Substantia nigra (tissue), 51 donors: ENCODE measurements at places on chromosomes 11 and 22.

- DNase-seq: no peak
Measured at GRCh38 chr11:12674936-12675696, 895 bp downstream of the TEAD1 start.

DNA sequence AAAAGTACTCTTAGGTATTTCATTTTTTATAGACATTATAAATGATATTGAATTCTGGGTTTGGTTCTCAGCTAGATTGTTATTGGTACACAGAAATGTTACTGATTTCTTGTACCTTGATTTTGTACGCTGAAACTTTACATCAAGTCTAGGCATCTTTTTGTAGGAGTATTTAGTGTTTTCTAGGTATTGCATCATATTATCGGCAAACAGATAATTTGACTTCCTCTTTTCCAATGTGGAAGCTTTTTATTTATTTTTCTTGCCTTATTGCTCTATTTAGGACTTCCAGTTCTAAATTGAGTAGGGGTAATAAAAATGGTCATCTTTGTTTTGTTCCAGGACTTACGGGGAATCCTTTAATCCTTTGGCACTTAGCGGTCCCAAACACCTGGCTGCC lies 676.6 kb upstream of the CCDC179 start:
- DNase-seq: no peak

GRCh38 chr11:134610116-134610910 lies 198.3 kb upstream of the B3GAT1 start:
- no peak for DNase-seq

- DNase-seq: no peak
Measured at GRCh38 chr22:20052309-20053259, 27.5 kb upstream of the DGCR8 start.

DNA sequence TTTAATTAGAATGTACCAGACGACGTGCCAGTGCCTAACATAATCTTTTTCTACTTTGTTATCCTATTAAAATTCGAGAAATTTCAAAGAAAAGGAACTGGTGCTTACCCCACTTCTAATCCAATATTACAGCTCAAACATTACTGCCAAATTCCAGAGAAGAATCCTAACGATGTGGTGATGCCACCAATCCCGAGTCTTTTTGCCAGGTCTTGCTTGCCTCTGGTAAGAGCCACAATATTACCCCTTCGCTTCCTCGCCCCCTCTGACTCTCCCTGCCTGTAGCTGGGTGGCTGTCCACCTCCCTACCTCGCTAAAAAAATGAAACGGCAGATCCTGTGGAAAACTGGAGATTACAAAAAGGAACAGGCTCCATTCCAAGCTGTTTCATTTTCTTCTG lies 49.4 kb upstream of the TBCEL start:
- no peak for DNase-seq

GRCh38 chr11:29634744-29635143 lies 382.1 kb downstream of the KCNA4 start:
- DNase-seq: no peak

GRCh38 chr11:71253794-71254193 lies 1.4 kb upstream of the SHANK2 start:
- DNase-seq: no peak

- DNase-seq: no peak
Measured at GRCh38 chr22:32692371-32692770, 109.1 kb upstream of the TIMP3 start.

DNA sequence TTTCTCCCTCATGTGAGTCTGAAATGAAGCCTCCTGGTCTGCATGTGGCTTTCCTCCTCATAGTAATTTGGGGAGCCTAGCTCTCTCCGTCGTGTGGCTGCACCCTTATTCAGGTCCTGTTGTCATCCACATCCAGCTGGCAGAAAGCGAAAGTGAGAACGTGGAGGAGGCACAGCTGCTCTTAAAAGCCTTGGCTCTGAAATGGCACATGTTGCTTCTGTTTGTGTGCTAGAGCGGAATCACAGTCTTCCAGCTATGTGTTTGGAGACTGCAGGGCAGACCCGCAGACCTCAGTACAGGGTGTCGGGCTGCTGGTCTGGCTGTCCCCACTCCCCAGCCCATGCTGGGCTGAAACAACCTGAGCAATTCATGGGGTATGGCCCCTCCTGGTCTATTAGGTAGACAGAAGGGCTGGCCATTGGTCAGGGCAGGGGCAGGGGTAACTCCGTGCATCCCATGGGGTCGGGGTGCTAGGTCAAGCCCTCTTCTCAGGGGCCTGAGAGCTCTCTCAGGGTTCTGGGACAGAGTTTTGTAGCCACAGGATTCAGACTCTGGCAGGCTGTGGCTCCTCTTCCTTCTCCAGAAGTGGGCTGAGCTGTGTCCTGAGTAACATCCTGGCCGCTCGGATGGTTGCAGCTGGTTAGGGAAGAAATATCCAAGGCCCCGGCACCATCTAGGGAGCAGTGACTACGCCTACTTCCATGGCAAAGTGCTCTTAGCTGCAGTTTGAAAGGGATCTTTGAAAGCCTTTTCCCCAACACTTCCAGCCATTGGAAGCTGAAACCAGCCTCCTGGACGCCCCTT lies 50.6 kb downstream of the C11orf96 start:
- no peak for DNase-seq

GRCh38 chr11:57787006-57787604 lies 25.5 kb downstream of the CTNND1 start:
- no peak for DNase-seq

- DNase-seq: no peak
Measured at GRCh38 chr22:46275455-46276122, 7.8 kb downstream of the TTC38 start.

DNA sequence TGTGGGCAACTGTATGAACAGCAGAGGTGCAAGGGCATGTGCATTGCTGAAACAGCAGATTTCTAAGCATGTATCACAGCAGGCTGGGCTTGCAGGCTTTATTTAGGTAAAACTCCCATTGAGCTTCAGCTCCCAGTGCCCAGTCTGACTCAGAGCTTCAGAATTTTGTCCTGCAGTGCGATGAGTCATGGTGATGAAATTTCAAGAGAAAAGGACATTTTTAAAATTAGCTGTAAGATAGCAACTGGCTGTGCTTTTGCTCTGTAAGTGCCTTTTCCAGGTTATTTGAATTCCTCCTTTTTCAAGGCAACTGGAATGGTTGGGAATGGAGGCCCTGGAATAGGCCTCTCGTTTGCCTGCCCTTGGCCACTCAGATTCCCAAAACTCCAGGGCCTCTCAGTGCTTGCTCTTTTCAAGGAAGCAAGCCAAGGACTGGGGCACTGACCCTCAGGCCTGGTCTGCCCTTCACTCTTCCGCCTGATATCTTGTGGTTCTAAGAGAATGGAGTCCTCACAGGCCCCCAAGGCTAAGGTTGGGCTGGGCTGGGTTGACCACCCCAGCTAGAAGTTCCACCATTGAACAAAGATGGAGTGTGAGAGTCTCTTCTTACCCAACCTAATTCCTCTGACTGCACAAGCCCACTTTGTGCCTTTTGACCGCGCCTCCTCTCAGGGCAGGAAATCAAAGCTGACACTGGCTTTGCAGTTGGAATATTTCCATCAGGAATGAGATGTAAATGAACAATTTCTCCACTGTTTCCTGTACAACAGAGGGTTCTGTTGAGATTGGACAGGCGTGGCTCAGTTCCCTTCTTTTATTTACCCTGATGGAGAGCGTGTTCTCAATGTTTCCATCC lies 59.5 kb upstream of the PRSS23 start:
- no peak for DNase-seq

GRCh38 chr11:27390318-27391295 lies 27.6 kb upstream of the CCDC34 start:
- no peak for DNase-seq

- no peak for DNase-seq
Measured at GRCh38 chr22:30195245-30196140, 51.1 kb downstream of the LIF start.

GRCh38 chr22:41478891-41479521 lies 10.1 kb downstream of the ACO2 start:
- DNase-seq: no peak

DNA sequence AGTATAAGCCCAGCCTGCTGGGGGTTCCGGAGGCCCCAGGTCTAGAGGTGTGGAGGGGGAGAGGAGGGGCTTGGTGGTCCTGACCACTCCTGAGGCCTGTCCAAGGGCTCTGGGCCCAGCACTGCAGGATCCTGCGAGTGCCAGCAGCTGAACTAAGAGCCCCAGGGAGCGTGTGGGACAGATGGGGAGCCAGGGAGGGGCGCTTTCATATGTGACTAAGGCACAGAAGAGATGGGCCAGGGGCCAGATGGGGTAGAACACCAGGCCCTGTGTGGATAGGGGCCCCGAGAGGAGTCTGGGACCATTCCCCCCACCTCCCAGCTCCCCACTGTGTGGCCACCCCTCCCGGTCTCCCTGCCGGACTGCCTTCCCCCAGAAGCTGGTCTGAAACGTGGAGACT lies 18.4 kb downstream of the MAFF start:
- no peak for DNase-seq

GRCh38 chr11:47186076-47186699 lies at the start of gene PACSIN3:
PACSIN3 (minus strand) TSS chr11:47186434; CDS start chr11:47182727, 3,707 bp downstream.
- no peak for DNase-seq

DNA sequence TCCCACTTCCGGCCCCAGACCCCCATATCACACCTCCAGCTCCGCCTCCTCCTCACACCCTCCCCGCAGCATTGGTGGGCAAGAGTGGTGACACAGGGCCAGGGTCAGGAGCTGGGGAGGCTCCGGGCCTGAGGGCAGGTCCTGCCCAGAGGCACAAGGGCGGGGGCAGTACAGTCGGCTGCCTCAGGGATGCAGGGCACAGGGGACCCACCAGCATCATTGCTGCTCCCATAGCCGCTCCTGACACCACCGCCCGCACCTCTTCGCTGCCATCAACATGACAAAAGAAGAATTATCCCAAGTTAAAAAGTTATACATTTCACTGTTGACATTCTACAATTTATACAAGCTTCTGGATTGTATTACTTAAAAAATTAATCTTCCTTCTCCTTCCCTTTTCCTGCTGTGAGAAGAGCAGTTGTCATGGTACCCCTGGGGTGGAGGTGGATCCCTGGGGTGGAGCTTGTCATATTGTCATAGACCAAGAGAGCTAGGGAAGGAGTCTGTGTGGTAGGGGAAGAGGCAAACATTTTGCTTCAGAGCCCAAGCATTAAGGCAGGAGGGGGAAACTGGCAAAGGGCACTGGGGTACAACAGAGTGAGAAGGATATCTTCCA lies 4.1 kb downstream of the SBF2 start:
- no peak for DNase-seq

DNA sequence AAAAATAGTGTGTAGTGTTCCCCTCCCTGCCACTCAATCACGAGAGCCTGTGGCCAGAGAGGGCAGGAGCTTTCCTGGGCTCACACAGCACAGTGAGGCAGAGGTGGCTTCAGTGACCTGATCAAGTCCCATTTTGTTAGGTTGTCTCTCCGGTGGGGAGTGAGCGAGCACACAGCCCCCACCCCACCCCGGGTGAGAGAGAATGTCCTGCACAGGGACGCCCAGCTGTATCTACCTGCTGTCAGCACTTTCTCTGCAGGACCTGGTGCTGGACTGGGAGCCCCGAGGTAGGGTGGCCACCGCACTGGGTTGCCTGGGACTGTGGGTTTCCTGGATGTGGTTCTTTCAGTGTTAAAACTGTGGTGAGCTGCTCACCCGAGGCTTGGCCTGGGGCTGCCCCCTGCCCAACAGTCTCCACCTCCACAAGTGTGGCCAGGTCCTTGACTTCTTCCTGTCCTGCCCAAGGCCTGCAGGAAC lies 6.1 kb downstream of the CAPN5 start:
- DNase-seq: no peak

DNA sequence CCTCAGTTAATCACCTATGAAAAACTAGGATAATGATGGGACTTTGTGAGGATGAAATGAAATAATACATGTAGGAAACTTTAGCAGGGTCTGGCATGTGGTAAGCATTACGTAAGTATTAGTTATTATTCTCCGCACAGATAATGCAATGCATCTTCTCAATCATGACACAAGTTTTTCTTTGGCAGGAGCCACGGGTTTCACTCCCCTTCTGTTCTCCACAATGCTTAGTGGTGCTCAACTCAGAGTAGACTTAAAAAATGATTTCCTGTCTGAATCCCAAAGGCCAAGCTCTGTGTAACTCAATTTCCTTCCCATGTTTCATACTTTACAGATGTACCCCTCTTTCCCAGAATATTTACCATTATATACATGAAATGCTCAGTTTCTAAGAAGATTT lies 82.9 kb downstream of the CCDC34 start:
- DNase-seq: no peak

DNA sequence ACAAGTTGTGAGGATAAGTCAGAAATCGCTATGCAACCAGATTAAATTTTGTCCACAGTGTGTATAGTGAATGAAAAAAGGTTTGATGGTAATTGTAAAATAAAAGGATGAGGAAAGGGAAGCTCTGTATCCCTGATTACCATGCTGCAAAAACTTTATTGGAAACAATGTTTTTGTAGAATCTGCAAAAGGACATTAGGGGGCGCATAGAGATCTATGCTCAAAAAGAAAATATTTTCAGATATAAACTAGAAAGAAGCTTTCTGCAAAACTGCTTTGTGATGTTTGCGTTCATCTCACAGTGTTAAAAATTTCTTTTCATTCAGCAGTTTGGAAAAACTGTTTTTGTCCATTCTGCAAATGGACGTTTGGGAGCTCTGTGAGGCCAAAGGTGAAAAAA lies 390.5 kb downstream of the OR4C45 start:
- no peak for DNase-seq

DNA sequence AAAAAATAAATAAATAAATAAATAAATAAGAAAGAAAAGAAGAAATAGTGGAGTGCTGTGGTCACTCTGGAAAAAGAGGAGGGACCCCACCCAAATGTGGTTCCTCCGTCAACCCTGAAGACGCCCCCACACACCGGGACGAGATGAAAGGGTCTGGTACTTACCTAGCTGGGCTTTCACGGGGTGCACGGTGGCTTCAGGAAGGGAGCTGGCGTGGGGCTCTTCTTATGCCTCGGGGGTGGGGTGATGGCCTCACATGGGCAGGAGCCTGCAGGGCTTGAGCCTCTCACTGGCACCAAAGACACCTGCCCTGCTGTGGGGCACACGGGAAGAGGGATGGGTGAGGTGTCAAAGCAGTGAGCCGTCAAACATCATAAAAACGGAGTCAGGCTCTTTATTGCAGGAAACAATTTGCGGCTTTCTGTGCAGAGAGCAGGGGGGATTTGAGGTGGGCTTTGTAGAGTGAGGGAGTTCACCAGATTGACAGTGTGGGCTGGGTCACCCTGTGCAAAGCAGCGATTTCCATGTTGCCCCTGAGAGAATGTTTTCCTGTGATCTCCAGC lies 28.0 kb upstream of the KRTAP5-6 start:
- DNase-seq: no peak

GRCh38 chr11:8178297-8178696 lies 9.5 kb upstream of the RIC3 start:
- DNase-seq: no peak

- DNase-seq: no peak
Measured at GRCh38 chr11:79538775-79539174, 97.9 kb upstream of the TENM4 start.

GRCh38 chr11:35650467-35650866 lies 12.1 kb upstream of the TRIM44 start:
- DNase-seq: no peak

- no peak for DNase-seq
Measured at GRCh38 chr22:46074771-46075551, 75.4 kb upstream of the PPARA start.

- DNase-seq: no peak
Measured at GRCh38 chr22:24207264-24208011, 26.2 kb downstream of the SUSD2 start.
